Left hindlimb (tissue), 1 donor: ENCODE measurements at places on chromosomes 7 and 10.

DNA sequence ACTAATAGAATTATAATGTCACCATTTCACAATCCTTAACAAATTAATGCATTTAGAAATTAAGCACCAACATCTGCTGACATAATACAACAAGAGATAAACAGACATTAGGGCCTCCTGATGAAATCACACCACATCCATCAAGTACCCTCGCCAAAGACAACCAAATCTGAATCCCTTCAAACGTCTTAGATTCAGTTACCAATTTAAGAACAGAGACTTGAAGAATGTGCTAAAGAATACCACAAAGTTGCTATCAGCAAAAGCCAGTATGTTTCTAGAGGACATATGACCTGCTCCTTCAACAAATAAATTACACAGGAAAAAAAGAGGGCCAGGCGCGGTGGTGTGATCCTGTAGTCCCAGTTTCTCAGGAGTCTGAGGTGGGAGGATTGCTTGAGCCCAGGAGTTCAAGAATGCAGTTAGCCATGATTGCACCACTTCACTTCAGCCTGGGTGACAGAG, 144.5 kb downstream of the REEP3 start:
- DNase-seq, result no peak

DNA sequence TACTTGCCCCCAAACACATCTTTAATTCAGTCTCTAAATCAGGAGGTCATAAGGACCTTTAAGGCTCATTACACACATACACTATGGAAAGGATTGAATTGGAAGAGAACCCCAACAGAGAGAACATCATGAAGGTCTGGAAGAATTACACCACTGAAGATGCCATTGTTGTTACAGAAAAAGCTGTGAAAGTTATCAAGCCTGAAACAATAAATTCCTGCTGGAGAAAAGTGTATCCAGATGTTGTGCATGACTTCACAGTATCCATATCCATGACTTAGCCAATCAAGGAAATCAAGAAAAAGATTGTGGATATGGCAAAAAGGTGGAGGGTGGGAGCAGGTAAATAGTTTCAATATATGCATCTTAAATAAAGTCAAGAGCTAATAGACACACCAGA, 13.7 kb downstream of the LIPA start:
- no peak for DNase-seq

GRCh38 chr10:6202098-6202683, 541 bp upstream of the PFKFB3 start:
- peak; percentile 56 for DNase-seq

DNA sequence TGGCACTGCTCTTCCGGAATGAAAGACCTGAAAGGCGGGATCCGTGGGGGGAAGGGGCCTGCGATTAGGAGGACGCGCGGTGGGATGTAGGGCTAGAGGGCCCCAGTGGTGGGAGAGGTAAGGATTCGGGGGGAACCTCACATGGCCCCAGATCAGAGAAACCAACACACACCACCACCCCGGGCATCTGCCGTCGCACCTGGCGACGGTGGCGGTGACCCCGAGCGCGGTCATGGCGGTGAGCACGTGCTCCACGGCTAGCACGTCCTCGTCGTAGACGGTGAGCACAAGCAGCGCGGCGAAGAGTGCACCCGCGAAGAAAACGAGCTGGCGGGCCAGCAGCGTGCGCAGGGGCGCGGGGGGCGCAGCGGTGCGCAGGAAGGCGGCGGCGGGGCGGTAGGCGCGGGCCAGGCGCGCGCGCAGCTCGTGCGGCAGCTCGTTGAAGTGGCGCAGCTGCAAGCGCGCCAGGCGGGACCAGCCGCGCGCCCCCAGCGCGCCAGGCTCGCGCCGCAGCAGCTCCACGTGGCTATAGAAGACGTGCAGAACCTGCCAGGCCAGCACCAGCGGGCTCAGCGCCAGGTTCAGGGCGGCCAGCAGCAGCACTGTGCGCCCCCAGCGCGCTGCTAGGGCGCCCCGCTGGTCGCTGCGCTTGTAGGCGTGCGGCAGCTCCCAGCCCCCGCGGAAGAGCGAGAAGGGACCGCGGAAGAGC, 5.7 kb downstream of the ATG9B start:
- peak; percentile 70 for DNase-seq

DNA sequence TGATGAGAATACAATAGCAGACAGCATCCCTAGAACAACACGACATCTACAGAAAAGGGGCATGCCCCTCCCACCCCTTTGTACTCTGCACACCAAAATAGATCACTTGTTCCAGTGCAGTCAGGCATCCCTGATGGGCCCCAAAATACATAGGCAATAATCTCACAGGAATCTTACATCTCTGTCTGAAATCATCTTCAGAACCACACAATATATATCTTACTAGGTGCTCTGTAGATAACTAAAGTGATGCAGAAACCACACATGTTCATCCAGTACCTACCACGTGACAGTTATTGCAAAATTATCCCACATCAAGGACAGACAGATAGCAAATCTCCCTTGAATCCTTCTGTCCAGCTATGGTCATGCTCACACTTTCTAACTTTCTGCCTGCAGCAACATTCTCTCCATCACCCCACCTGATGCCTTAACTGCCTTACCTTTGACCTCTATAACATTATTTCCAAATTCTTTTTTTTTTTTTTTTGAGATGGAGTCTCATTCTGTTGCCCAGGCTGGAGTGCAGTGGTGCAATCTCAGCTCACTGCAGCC, 30.7 kb downstream of the ST8SIA6 start:
- DNase-seq, result no peak

DNA sequence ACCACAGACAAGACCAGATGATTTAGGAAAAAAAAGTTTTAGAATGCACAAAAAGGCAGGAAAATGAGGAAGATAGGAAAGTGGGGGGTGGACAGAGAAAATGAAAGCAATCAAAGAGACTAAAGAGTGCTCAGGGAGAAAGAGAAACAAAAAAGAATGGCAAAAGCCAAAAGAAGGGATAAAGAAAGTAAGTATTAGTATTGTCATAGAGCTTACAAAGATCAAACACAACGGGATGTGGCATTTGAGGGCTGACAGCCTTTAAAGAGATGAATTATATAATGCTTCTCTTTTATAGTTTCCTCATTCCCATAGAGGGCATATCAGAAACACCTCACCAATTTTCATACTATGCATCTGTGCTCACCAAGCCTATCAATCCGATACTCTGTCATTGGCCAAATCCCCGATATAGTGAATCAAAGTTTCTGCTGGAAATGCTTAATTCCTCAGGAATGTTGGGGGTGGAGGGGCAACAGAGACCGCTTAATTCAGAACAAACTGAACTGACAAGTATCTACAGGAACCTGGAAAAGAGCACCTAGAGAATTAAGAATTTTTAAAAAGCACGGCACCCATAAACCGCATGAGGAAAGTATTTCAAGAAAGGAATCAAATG, 2.7 kb downstream of the COG5 start:
- no peak for DNase-seq

GRCh38 chr7:70734411-70734810, 397.5 kb upstream of the GALNT17 start:
- DNase-seq, result no peak

DNA sequence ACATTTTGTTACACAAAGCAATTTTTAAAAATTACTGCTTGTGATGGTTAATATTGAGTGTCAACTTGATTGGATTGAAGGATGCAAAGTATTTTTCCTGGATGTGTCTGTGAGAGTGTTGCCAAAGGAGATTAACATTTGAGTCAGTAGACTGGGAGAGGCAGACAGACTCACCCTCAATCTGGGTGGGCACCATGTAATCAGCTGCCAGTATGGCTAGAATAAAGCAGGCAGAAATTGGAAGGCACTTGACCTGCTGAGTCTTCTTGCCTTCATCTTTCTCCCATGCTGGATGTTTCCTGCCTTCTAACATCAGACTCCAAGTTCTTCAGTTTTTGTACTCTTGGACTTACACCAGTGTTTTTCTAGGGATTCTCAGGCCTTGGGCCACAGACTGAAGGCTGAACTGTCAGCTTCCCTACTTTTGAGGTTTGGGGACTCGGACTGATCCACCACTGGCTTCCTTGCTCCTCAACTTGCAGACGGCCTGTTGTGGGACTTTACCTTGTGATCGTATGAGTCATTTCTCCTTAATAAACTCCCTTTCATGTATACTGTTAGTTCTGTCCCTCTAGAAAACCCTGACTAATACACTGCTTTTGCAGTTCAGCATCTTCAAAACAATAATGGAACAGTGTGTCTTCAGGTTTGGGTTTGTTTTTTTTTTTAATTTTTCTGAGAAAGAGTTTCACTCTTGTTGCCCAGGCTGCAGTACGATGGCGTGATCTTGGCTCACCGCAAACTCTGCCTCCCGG, 244.1 kb upstream of the SEMA3C start:
- no peak for DNase-seq

- DNase-seq, result no peak
These were observed 643.4 kb downstream of the AUTS2 start for GRCh38 chr7:70241536-70242175.

DNA sequence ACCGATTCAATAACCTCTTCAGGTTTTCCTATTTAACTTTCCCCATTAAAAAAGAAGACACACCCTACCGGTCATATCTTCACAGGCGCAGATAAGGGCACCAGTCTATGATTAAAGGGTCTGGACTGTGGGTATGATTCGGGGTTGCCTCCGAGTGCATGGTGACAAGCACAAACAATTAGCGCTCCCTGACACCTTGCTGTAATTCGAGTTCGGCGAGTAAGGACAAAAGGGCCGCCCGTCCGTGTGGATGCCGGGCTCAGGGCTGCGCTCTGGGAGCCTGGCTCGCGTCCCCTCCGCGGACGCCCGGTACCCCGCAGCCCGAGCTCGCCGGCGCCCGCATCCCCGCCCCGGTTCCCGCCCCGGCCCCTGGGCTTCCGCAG, 111.9 kb upstream of the RHEB start:
- DNase-seq, result no peak

DNA sequence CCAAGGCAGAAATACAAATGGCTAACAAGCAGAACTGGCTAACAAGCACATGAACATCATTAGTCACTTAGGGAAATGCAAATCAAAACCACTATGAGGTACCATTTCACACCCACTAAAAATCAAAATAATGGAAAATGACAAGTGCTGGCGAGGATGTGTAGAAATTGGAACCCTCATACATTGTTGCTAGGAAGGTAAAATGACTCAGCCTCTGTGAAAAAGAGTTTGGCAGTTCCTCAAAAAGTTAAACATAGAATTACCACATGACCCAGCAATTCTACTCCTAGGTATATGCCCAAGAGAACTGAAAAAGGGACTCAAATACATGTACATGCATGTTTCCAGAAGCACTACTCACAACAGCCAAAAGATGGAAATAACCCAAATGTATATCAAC, 52.8 kb upstream of the ANAPC16 start:
- DNase-seq, result no peak

- peak; percentile 6 for DNase-seq
These were observed 20.7 kb downstream of the ANTXRL start for GRCh38 chr10:46307281-46308112.

GRCh38 chr10:50431791-50432190, 180.5 kb upstream of the ASAH2 start:
- no peak for DNase-seq
